ENCODE measurements at places on chromosomes 2 and 18.

DNA sequence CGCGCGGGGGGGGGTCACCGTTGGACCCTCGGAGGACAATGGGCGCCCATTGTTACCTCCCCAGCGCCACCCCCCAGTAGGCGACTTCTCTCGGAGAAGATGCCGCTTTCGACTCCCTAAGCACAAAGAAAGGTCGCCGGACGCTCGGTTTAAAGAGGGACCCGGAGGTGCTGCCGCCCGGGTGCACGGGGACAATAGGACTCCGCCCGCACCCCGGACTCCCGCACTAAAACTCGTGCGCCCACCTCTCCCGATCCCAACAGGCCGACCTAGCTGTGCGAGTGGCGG lies 318 bp upstream of the CDC42EP3 start:
- DNase-seq = no peak

- no peak for DNase-seq
These were observed 5.7 kb downstream of the SGPP2 start for GRCh38 chr2:222430071-222430470.

- DNase-seq = no peak
These were observed 77.2 kb upstream of the NDUFV2 start for GRCh38 chr18:9025091-9025838.

DNA sequence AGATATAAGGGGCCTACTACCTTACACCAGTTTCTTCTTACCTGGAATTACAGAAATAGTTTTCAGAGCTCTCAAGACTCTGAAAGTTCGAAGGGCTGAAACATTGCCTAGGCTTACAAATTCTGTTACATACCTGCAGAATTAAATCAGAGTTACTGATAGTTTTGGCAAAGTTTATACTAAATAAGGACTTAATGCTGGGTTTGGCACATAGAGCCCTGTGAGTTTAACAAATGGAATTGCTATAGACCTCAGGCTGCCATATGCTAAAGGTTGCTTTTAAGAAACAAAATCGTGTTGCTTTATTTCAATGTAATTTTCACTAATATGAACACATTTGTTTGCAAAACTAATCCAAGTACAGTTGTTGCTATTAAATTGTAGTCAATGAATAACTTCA lies 40.1 kb downstream of the SCN3A start:
- DNase-seq = no peak

- DNase-seq = no peak
These were observed 15.0 kb downstream of the ELAC1 start for GRCh38 chr18:50982802-50983179.

GRCh38 chr18:46319783-46320182 lies 215.6 kb downstream of the HAUS1 start:
- no peak for DNase-seq

DNA sequence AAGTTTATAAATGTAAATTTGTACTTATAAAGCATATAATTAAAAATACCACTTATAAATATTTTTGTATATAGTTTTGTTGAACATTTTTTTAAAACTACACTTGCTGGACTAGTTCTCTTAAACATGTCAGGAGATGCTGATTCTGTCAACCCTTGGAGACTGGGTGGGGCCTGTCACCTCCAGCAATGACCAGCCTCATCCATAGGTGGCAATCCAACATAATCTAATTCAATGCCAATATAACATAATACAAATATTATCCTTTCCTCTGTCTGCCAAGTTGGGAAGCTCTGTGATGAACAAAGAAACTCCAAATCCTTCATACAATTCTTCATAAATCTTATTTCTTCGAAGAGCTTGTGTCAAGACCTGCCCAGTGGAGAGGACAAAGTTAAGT lies 140.4 kb downstream of the RBMS1 start:
- no peak for DNase-seq

DNA sequence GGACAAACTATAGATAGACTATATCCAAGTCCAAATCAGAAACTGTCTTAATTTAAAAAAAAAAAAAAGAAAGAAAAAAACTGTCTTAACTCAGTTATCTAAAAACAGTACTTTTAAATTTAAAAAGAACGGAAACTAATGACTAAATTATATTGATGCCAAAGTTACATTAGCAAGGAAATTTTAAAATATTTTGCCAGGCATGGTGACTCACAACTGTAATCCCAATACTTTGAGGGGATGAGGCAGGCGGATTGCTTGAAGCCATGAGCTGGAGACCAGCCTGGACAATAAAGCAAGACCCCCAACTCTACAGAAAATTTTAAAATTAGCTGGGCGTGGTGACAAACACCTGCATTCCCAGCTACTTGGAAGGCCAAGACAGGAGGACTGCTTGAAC lies 30.9 kb downstream of the MEMO1 start:
- DNase-seq = no peak

DNA sequence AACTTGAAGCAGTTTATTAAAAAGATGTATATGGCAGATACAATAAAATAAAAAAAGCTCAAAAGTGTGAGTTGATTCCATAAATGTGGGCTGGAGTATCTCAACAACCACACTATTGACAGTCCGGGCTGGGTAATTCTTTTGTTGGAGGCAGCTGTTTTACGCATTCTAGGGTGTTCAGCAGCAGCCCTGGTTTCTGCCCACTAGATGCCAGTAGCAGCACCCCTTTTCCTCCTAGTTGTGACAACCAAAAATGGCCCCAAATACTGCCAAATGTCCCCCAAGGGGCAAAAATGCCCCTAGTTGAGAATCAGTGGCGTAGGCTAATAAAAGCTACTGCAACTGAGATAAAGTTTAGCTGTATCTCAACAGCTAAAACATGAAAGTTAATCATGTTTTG lies 44.8 kb downstream of the CHMP3 start:
- DNase-seq = no peak

DNA sequence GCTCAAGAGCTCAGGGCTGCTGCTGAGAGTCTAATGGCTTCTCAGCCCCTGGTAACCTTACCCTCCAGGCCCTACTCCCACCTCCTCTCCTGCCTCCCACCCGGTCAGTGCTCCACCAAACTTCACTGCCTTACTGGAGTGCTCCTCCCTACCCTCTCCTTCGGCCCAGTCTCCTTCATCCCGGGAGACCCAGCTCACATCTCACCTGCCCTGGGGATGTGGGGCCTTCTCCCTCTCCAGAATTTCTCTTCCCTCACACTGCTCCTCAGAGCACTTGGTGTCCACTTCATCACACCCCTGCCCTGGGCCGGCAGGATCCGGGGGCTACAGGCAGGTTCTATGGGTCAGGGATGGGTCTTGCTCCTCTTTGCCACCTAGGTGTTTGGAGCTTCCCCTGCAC lies 21.6 kb downstream of the PTPN18 start:
- no peak for DNase-seq

- DNase-seq = no peak
These were observed 179.7 kb upstream of the SH3BP4 start for GRCh38 chr2:234771980-234772732.

- no peak for DNase-seq
These were observed 123.6 kb upstream of the NETO1 start for GRCh38 chr18:72991379-72991778.

DNA sequence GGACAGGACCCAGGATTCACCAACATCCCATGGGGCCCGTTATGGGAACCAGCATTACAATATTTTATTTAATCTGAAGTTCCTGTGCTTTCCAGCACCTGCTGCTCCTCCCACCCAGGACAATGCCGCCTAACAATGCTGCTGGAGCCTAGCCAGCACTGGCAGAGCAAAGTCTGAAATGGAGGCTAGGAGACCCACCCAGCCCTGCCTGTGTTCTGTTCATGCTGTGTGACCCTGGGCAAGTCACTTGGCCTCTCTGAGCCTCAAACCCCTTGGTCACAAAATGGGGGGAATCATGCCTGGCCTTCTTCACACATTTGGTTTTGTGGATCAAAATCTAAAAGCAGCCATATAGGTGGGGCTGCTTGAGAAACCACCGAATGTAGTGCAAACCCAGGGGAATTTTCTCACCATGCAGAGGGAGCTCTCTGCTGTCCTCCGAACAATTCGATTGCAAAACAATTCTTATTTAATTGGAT lies 38.5 kb upstream of the ODC1 start:
- no peak for DNase-seq

GRCh38 chr2:138030459-138030858 lies 66.2 kb downstream of the HNMT start:
- DNase-seq = peak; percentile 14

- DNase-seq = no peak
These were observed 34.6 kb upstream of the TBR1 start for GRCh38 chr2:161381546-161381945.

DNA sequence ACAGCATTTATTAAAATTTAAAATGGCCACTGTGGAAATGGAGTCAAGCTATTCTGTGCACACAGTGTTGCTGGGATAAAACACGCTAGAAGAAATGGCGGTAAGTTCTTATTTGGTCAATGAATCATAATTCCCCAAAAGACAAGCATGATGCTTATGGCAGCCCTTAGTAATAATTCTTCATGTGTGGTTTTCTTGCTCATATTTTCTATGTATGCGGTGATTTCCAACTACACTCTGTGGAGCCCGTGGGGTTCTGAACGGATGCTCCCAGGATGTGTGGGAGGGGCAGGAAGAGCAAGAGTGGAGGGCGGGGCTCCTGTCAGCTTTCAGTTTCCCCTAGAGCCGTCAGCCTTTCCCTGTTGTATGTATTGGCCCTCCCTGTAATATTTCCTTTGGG lies 91.7 kb upstream of the RMDN2 start:
- peak; percentile 79 for DNase-seq

DNA sequence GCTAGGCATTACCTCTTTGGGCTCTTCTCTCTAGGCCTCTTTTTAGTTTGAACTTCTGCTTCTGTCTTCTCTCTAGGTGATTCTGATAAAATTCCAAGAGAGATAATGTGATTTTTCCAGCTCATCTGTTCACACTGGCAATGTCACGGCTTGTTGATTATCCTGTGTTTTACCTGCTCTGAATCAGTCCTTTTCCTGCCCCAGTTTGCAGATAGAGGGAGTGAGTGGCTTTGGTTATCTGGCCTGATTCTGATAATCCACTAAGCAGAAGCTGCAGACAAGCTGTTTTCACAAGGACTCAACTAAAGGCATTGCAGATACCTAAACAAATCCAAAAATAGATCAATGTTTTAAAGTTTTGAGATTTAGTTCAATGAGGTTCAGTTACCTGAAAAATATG lies 111.9 kb downstream of the DCC start:
- DNase-seq = no peak

GRCh38 chr2:222440673-222441422 lies 16.5 kb downstream of the SGPP2 start:
- no peak for DNase-seq

DNA sequence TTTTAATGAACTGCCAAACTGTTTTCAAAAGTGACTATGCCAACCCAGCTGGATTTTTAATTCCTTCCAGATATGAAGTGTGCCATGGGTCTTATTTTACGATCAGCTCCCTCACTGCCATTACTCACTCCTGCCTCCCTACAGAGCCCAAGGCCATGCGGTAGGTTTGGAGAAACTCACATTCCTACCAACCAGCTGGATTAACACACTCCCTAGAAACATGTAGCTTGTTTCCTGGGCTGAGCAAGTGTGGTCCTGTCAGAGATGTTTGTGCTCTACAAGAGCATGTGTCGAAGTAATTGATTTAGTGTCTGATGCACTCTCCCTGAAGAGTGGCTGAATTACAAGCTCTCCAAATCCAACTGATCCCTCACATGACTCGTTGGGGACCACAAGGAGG lies 82.5 kb downstream of the SPP2 start:
- DNase-seq = no peak

DNA sequence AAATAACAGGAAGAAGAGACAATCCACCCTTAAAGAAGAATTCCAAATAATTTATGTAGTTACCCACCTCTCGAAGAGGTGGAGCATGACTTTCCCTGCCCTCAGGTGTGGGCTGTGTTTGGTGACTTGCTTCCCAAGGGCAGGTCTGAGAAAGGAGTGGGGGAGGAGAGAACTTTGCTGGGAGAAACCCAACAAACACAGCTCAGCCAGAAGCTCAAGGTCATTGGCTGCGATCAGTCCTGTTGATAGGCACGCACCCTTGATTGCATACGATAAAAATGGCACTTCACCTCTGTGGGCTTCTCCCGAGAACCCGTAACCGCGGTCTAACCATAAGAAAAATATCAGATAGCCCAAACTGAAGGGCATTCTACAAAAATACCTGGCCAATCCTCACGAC lies 157.5 kb upstream of the ID2 start:
- no peak for DNase-seq

GRCh38 chr2:21559351-21559750 lies 435.6 kb downstream of the TDRD15 start:
- no peak for DNase-seq

DNA sequence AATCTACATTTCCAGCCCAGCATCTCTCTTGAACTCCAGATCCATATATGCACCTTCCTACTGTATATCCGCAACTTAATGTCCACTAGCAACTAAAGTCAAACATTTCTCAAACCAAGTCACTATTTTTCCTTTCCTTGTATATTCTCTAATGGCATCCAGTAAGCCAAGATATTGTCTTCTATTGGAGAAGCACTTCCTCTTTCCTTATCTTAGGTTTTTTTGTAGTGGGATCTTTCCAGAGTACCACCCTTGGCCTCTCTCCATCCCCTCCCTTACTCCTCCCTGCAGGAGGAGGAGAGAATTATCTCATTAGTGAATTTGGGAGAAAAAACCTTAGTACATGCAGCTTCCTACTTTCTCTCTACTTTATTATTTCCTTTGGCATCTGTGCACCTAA lies 8.7 kb upstream of the DYNC1I2 start:
- no peak for DNase-seq

DNA sequence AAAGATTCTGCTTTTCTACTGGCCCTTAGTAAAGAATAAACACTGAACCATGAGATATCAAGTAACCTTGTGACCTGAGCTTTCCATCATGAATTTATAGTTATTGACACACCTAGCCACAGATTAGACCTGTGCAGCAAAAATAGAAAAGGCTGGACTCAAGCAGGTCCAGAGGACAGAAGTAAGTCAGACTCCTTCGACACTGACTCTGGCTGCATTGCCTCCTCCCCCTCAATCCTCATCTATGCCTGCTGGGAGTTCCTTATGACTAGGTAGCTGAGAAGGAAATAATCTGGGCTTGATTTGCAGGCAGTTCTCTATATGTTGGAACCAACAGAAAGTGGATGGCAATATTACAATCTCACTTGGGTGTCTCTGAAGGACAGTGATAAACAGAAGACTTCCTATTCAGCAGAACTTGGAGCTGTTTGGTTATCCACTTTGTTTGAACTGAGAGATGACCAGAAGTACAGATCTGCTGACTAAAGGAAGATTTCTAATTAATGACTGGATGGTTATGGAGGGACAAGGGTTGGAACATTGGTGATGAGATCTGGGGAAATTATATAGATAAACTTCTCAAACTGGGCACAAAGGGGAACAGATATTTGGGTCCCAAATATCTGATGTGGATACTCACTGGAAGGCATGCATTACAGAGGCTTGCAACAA lies 39.4 kb downstream of the ARID5A start:
- no peak for DNase-seq

GRCh38 chr2:178962805-178963433 lies 87.0 kb downstream of the CCDC141 start:
- DNase-seq = no peak

- DNase-seq = no peak
These were observed 129.8 kb upstream of the ARL4C start for GRCh38 chr2:234626566-234627130.
